ENCODE measurements at places on chromosomes 13 and 19. TPM values are rescaled to one million over a fixed set of nuclear protein-coding genes. Genes with fewer than 3 reads are reported as not detected.

DNA sequence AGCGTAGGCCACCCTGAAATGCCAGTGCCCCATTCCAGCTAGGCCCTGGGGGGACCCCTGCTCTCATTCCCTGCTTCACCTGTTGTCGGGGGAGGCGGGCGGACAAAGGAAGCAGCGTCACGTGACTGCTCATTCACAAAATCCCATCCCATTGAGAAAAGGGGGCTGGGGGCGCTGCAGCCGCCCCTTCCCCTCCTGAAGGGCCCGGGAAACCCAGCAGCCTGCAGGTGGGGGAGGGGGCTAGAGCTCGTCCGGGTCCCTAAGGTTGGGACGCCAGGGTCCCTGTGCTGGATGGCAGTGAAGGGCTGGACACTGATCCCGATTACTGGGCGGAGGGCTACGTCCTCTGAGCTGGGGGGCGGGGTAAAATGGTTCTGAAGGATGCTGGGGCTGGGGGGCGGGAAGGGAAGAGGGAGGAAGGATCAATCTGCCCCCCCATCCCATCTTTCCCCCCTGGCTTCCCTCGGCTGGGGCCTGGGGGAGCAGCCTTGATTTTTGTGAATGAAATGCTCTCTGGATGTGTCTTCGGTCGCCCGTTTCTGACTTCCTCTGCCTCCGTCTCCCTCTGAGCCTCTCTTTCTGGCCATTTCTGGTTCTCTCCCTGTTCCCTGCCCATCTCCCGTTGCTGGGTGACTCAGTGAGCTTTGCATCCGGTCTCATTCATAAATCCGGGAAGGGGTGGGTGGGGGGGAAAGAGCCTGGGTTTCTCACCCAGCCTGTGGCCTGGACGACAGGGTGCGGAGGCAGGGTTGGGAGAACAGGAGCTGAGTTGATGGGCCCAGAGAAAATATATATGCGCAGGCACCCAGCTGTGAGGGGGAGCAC lies 816 bp downstream of the SPRED3 start:
- DNase-seq: no peak

- DNase-seq: no peak
Measured at GRCh38 chr19:44792281-44792680, 14.6 kb downstream of the CBLC start.

DNA sequence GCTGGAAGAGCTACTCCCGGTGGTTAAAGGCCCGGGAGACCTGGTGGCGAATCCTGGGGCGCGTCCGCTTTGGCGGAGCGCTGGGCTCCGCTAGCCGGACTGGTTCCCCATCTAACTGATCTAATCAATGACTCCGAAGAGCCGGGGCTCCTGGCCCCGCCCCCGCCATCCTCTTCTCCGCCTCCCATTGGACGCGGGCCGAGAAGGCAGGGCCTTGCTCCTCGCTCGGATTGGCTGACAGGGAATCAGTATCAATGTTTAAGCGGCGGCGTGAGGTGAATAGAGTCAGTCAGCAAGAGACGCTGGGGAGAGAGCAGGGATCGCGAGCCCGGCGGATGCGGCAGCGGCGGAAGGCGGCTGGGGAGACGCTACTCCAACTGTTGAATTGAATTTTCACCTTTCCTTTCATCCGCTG lies 1.7 kb upstream of the PCDH17 start:
- peak; percentile 91 for DNase-seq

- DNase-seq: no peak
Measured at GRCh38 chr13:91111476-91112200, 235.8 kb upstream of the MIR17HG start.

DNA sequence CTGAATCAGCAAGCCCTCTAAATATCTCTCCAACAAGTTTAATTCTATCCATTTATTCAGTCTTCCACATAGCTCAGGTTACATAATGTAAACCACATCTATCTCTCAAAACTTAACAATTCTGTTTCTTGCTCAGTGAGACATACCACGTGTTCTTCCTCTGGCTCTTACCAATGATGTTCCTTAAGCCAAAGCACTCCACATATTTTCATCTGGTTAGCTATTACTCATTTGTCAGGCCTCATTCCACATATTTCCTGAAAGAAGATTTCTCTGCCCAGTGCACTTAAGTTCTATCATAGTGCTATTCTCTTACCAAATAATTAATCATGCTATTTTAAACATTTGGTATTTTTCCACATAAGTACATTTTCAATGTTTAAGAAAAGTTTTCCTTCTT lies 403.3 kb upstream of the ATXN8OS start:
- DNase-seq: no peak

The KLK3 gene
- not detected for total RNA-seq

DNA sequence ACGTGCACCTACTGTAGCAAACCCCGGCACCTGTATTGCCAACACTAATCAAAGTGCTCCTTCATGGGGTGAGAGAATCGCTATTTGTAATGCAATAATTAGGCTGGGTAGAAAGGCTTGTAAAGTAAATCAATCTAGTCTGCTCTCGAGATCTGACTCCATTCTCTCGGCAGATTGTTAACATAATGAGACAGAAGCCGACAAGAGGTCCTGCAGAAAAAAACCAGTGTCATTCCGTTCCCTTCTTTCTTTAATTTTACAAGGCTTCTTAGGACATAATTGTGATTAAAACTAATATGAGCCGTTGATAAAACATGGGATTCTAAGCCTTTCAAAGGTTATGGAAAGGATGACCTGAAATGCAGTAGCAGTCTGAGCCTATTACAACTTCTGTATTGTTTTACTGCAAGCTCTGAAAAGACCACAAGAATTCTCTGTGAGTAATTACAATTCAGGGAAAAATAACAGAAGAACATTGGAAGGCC lies 530.0 kb downstream of the PCDH9 start:
- DNase-seq: no peak

- no peak for DNase-seq
Measured at GRCh38 chr13:84479656-84480055, 597.4 kb upstream of the SLITRK1 start.

The KCNJ14 gene
- total RNA-seq: 0.32 TPM

The ZNF486 gene
- total RNA-seq: 1.2 TPM

The CYP2B6 gene
- total RNA-seq: not detected

DNA sequence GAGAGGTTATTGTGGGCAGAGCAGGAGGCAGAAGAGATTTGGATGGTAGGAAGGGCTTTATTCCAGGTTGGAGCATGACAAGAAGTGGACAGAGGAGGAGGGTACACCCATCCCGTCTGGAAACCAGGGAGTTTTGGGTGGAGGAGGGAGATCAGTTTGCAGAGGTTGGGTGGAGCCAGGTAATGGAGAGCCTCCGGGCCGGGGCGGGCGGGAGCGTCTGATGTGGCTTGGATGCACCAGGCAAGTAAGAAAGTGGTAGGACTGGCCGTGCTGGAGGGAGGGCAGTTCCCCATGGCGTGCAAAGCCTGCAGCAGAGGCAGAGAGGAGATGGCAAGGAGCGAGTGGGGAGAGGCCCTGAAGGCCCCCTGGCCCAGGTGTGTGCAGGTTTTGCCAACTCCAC lies 10.9 kb downstream of the IGFLR1 start:
- no peak for DNase-seq

GRCh38 chr13:24032674-24033073 lies 127.8 kb upstream of the SPATA13 start:
- DNase-seq: no peak

DNA sequence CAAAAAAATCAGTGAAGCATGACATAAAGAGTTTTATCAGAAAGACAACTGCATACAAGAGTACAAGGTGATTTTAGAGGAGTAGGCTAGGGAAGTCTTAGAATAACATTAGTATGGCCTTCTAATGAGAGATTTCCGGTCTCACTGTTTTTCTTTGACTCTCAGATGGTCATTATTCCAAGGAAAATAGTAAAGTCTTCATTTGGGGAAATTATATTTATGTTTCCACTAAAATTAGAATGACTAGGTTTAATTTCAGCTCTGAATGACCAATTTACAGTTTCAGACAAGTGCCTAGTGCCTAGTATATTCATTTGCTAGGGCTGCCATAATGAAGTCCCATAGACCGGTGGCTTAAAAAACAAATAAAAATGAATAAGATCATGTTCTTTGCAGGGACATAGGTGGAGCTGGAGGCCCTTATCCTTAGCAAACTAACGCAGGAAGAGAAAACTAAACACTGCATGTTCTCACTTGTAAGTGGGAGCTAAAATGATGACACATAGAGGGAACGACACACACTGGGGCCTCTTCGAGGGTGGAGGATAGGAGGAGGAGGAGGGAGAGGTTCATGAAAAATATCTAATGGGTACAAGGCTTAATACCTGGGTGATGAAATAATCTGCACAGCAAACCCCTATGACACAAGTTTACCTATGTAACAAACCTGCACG lies 303.1 kb downstream of the PCDH9 start:
- DNase-seq: no peak

- DNase-seq: no peak
Measured at GRCh38 chr19:9782338-9782737, 13.8 kb upstream of the ZNF846 start.

DNA sequence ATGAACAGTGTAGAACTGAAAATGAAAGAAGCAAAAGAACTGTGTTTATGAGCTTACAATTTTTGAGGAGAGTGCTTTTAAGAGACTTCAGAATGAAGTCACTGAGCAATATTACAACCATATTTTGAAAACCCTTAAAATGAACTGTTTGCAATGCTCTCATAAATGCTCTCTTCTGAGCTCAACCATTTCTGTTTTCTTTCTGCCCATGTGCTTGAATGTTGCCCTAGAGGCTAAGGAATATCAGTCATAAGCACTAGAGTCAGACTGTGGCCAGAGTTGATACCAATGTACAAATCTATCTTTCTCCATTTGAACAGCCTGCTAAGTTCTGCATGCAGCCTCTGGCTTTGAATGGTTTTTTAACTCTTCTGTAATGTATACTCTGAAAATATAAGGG lies 1092.8 kb downstream of the PCDH9 start:
- no peak for DNase-seq

GRCh38 chr13:24528816-24529398 lies 16.3 kb upstream of the PARP4 start:
- no peak for DNase-seq

GRCh38 chr13:46961719-46962118 lies 64.9 kb upstream of the HTR2A start:
- DNase-seq: no peak

GRCh38 chr19:18844806-18845329 lies 13.1 kb downstream of the UPF1 start:
- no peak for DNase-seq

The PTGIR gene
- total RNA-seq: 8.6 TPM

DNA sequence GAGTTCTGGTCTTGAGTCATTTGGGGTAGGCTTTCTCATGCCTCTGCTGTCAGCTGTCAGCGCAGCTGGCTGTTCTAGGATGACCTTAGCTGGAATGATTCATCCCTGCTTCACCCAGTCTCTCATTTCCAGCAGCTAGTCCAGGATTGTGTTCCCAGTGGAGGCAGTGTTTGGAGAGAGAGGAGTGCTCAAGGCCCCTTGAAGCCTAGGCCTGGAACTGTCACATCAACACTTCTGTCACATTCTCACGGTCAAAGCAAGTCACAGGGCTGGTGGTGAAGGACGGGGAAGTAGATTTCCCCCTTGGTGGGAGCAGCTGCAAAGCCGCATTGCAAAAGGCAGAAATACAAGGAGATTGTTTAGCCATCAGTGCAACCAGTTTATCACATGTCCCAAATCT lies 15.2 kb downstream of the TPT1 start:
- no peak for DNase-seq

The CCDC70 gene
- not detected for total RNA-seq

The LRP3 gene
- total RNA-seq: 22.4 TPM

- no peak for DNase-seq
Measured at GRCh38 chr13:75299913-75300862, 181.8 kb downstream of the TBC1D4 start.

The TRPM4 gene
- total RNA-seq: 44.1 TPM

DNA sequence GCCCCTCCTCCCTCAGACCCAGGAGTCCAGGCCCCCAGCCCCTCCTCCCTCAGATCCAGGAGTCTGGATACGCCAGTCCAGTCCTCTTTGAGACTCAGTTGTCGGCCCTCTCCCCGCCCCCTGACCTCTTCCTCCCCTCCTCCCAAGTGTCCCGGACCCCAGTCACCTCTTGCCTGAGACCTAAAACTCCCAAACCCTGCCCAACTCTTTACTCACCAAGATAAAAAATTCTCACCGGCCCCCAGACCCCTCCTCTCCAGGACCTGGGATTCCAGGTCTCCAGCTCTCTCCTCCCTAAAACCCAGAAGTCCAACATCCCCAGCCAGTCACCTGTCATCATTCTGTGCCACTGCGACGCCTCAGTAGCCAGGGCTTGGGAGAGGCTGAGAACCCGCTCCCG lies 1.4 kb upstream of the HSD17B14 start:
- DNase-seq: no peak

The CEBPA gene
- total RNA-seq: 2.3 TPM

DNA sequence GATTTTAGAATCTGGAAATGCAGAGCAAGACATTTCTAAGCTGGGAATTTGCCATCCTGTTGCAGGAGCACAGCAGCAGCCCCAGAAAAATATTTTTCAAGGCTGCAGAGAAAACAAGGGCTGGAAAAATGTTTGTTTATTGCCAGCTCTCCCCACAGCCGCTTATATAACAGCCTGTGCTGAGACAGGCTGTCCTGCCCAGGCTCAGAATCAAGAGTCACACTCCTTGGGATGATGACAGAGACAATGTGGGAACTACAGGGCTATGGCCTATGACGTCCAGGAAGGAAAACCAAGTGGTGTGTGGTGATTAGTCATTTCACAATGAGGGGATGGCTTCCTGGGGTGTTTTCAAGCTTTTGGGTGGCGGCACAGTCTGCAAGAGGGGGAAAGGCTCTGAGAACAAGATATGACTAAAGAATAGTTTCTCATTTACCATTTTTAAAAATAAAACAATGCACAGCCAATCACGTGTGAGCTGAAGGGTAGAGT lies 136.3 kb upstream of the SERP2 start:
- no peak for DNase-seq

The RASAL3 gene
- total RNA-seq: 1.7 TPM

DNA sequence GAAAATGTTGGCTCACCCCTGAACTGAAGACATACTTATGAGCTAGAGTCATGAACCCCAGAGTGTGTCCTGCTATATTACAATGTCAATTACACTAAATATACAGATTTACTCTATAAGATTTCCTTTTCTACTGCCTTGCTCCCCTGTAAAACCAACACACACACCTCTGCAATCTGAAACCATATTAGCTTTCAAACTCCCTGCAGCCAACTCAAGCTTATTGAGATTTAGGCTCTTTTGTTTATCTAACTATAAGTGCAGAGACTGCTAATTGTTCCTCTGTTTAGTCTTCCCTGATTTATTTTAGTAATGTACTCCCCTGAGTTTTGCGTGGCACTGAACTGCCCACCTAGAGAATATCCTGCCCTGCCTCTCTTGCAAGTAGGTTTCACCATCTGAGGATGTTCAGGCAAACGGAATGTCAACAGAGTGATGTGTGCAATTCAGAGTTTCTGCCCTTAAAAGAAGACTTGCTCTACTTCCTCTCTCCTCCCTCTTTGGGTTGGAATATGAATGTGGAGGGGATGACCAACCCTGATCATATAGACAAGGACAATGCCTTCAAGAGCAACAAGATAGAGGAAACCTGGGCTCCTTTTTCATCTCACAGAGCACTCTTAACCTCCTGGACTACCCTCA lies 22.3 kb downstream of the FAM216B start:
- no peak for DNase-seq

DNA sequence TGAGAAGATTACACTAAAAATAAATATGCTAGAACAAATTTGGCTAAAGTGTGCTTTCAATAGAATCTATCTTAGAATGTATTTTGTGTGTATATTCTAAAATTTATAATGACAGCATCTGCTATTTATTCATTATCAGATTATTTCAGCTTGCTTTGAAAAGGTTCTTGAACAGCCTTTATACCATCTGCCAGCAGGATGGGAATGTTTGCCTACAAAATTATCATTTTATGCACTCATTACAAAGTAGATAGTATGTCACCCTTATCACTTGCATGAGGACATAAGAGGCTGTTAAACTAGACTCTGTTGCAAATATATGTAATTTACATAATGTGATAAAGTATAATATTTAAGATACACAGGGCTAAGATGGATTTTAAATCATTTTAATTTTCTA lies 1286.9 kb upstream of the PCDH20 start:
- no peak for DNase-seq

The KLF12 gene
- total RNA-seq: 17.1 TPM
